ENCODE measurements at places on chromosomes 5 and 9.

GRCh38 chr5:61327760-61328753 is 4.0 kb upstream of the ZSWIM6 start:
- no peak for DNase-seq

GRCh38 chr5:134541736-134542376 is 16.4 kb downstream of the JADE2 start:
- no peak for DNase-seq

GRCh38 chr9:116337015-116337414 is 183.4 kb downstream of the PAPPA start:
- DNase-seq, result no peak

DNA sequence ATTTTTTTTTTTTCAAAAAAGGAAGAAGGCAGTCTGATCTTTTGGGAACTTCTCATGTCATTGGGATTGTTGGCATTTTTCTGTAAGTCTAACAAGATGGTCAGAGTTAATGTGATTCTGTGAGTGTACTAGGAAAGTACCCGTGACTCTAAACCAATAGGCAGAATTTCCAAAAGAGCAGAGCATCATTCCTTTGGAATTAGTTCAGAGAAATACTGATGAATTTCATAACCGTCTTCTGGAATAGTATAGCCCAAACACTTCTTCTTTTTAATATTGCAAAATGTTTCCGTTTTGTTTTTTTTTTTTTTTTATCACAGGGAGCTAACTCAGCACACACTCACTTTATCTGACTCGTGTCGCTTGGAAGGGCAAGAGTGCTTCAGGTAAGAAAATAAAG is 407.4 kb downstream of the DTWD2 start:
- no peak for DNase-seq

- no peak for DNase-seq
Observed at GRCh38 chr9:126523611-126524111, 90.1 kb upstream of the LMX1B start.

- no peak for DNase-seq
Observed at GRCh38 chr9:122228568-122229484, at the start of gene LHX6. TSS of gene LHX6 (minus strand) at chr9:122228957. CDS start at chr9:122228740, 217 bp downstream.
